ENCODE measurements at places on chromosomes 2 and 18.
A peak's percentile ranks its signal among the peaks of the same experiment; 100 is the strongest.

GRCh38 chr2:208984376-208985090, 439.3 kb upstream of the MAP2 start:
- DNase-seq, result no peak

- DNase-seq, result no peak
These were observed 67.5 kb downstream of the FASTKD2 start for GRCh38 chr2:206832873-206833272.

GRCh38 chr2:5479265-5479928, 212.8 kb upstream of the SOX11 start:
- no peak for DNase-seq

DNA sequence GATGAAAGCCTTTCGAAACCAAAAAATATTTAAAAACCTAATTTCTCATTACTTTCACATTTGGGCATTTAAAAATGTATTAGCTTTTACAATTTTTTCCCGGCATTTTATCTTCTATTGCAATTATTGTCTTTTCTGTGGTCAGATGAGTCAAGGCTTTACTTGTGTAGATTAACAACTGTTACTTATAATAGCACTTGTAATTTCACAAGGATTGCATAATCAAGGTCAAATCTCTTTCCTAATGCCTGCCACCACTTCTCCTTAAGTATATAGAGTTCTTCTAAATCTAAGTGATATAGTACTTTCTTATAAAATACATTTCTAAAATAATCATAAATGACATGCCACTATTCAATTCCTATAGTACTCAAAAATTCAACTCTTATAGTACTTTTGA, 67.2 kb downstream of the SLC8A1 start:
- DNase-seq, result no peak

- no peak for DNase-seq
These were observed 2.4 kb upstream of the KCNF1 start for GRCh38 chr2:10909050-10909995.

DNA sequence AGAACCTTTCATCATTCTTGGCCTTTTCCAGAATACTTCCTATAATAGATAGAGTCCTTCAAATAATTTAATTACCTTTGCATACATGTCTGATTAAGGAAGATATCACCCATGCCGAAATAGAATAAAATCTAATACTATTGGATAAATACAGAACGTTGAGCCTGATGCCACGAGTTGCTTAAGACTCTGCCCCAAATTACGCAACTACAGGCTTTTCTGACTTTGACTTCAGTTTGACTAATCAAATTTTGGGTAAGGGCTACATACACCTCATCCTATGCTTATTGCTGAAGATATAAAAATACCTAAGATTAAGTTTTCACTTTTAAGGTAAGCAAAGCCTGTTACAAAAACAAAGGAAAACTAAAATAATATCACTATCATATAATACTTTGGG, 1065.1 kb upstream of the NRXN1 start:
- no peak for DNase-seq

DNA sequence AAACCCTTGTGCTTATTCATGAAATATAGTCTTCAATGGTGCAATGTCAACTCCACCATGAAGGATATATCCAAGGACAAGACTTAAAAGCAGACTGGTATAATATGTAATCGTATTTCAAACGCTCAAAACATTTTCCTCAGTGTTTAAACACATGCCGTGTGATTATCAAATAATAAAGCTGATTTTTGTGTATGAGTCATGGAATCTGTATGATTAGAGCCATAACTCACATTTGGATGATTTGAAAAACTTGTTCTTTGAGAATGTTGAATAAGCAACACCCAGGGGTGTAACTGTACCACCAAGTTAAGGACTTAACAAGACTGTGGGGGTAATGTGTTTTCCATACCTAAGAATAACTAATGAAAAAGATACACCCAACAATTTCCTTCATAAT, 215.3 kb downstream of the STK39 start:
- no peak for DNase-seq

GRCh38 chr2:74267068-74267467, 68.7 kb downstream of the MTHFD2 start:
- peak; percentile 7 for DNase-seq

- no peak for DNase-seq
These were observed 19.9 kb upstream of the ZAP70 start for GRCh38 chr2:97693476-97693875.

GRCh38 chr18:55861266-55861665, 273.3 kb upstream of the TCF4 start:
- no peak for DNase-seq

- no peak for DNase-seq
These were observed 111.3 kb downstream of the CMPK2 start for GRCh38 chr2:6754419-6754818.

- DNase-seq, result no peak
These were observed 53.5 kb upstream of the TCF4 start for GRCh38 chr18:55641486-55641885.

DNA sequence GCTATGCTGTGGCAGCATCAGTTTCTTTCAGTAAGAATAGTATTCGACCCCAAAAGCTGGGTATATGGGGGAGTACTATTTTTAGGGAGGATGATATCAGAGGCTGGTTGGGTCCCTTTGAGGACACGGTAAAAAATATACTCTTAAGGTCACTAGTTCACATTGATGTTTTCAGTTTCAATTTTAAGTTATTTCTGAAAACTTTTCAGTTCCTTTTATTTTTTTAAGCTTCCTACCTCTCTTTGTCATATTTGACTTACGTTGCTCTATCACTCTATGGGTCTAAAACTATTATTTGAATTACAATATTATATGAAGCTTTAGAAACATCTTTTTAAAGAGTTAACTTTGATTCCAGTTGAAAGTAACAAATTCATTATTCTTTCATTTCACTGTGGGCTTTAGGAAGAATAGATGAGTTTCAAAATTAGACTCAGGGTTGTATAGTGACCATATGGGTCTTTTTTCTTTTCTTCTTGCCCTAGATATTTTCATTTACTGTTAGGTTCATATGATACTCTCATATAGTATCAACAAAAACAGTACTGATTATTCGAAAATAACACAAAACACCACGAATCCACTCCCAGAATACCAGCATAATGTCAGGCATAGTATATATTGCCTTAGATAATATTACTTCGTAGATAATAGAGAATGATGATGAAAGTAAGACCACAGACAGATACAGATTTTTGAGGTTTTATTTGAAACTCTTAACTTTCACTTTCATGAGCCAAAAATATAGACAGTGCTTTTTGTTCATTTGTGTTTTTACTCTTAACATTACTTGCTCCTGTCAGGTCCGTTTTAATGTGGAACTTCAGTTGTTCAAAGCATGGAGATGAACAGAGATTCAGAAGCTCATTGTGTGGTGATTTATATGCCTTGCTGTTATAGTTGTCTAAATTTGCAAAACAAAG, 9.8 kb downstream of the RMDN2 start:
- no peak for DNase-seq

GRCh38 chr2:4098137-4098536, 394.8 kb downstream of the DCDC2C start:
- DNase-seq, result no peak

DNA sequence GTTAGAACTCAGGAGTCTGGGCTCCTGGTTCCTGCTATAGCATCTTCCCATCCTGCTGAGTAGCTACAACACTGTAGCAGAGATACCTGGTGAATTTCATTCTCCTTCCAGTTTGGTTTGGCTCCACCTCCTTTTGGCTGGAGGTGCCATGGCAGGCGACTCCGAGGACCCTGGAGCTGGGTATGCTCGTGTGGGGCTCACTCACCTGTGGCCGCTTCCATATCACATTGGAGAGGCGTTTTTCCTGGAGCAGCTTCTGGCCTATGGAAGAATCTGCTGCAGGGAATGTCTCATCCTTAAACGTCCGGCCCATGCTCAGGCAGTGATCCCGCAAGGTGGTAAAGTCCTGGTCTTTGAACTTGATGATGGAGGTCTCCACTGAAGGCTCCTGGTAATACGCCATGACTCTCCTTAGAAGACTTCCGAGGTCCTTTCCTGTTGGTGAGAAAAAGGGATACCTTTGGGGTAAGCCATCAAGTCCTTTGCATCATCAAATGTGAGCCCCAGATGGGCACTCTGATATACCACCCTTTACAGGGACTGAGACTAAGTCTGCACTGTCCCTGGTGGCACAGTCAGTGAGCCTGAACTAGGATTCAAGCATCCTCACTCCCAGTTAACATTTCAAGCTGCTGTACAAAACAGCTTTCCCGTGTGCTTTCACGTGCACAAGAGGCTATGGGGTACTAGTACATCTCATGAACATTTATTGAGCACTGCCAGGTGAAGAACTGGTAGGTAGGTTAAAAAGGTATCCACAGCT, 20.1 kb downstream of the CAPN13 start:
- no peak for DNase-seq

DNA sequence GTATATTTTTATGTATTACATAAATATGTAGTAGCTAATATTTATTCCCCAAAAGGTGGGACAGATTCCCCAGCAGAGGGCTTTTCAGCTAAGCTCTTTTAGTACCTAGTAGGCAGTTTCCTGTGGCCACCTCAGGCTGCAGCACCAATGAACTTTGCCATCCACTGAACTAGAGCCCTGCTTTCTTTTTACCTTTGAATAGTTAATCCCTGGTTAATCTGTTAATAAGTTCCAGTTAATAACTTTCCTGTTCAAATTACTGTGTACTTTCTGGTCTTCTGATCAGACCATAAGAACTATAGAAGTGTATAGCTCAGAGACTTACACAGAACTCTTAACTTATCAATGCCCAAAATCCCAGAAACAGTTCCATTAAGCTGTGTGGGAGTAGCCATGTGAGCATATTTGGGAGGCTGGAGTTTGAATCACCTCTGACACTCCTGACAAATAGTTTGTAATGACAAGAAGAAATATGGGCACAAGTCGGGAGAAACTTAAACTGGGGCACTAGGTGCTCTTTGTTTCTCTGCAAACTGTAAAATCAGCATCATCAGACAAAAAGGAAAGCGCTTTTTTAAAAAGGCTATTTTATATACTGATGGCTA, 40.0 kb downstream of the ASXL2 start:
- DNase-seq, result no peak

GRCh38 chr2:128545085-128545484, 226.4 kb upstream of the HS6ST1 start:
- no peak for DNase-seq
